Activated CD4-positive, alpha-beta T cell treated with anti-CD3 and anti-CD28 coated beads, Interleukin-2, amount 10 ng/mL, durations not matched to agents 24 days and 14 days (primary cell): ENCODE measurements at places on chromosomes 3 and 15.

DNA sequence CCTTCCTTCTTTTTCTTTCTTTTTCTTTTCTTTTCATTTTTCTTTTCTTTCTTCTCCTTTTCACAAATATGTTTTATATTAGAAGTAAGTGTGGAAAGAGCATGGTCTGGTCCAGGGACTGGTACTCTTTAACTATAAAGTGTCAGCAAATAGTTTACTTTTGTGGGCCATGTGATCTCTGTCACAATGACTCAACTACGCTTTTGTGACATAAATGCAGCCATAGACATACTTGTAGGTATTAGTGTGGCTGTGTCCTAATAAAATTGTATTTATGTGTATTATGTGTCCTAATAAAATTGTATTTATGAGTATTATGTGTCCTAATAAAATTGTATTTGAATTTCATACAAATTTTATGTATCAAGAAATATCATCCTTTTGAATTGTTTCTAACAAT lies 749.1 kb upstream of the ARPP21 start:
- DNase-seq: no peak

GRCh38 chr15:66858423-66859207 lies 156.6 kb downstream of the SMAD6 start:
- no peak for DNase-seq

DNA sequence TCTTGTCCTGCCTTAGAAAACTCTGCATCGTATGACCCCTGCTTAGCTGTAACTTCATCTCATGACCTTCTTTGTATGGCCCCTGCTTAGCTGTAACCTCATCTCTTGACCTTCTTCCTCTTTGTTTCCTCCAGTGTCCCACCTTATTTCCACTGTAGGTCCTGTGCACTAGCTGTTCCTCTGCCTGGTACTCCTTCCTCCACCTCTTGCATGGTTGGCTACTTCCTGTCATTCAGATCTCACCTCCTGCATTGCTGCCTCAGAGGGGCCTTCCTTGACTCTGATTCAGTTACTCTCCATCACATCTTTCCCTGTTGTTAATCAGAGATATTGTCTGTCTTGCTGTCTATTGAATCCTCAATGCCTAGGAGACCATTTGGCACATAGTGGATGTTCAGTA lies 63.2 kb downstream of the PDE8A start:
- DNase-seq: no peak

- DNase-seq: peak; percentile 85
These were observed 3.1 kb upstream of the BHLHE40 start for GRCh38 chr3:4976109-4976508.
